ENCODE measurements at places on chromosomes 6 and 20. TPM values are rescaled to one million over a fixed set of nuclear protein-coding genes. Genes with fewer than 3 reads are reported as not detected.

The SMOC2 gene
- total RNA-seq, result 0.32 TPM

The HRH3 gene
- not detected for total RNA-seq

The NINL gene
- total RNA-seq, result 10.3 TPM

The TPD52L1 gene
- 9.7 TPM for total RNA-seq

The CDSN gene
- not detected for total RNA-seq

The PTP4A1 gene
- 43.6 TPM for total RNA-seq

The NHSL1 gene
- 4.7 TPM for total RNA-seq

DNA sequence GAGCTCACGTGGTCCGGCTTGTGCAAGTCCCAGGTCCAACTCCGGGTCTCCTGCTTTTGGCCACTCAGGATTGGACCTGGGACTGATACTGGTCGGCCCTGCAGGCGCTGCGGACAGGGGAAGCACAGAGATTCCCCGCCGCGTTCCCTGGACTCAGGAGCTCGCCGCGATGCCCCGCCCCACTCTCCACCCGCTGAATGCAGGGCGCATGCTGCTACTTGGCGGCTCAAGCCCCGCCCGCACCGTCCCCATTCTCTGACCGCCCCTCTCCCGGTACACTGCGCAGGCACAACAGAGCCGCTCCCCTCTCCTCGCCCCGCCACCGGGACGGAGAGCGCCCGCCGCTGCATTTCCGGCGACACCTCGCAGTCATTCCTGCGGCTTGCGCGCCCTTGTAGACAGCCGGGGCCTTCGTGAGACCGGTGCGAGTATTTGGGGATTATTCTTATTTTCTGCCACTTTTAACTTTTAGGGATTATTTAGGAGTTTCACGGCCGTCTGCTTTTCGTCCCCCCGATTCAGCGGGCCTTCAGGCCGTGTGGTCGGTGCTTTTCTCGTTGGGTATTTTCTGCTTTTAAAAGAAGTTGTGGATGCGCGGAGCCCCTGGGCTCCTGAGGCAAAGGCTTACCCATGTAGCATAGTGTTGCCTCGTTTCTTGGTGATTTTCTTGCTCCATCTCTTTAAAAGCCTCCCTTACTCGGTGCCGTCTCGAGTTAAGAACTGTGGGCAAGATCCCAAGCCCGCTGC lies at the start of gene TMEM14C:
Gene TMEM14C (plus strand): TSS at position 251 of the 747 bp plus-strand sequence. CDS start 1,544 bp downstream, outside the sequence.
- DNase-seq, result peak; percentile 99

DNA sequence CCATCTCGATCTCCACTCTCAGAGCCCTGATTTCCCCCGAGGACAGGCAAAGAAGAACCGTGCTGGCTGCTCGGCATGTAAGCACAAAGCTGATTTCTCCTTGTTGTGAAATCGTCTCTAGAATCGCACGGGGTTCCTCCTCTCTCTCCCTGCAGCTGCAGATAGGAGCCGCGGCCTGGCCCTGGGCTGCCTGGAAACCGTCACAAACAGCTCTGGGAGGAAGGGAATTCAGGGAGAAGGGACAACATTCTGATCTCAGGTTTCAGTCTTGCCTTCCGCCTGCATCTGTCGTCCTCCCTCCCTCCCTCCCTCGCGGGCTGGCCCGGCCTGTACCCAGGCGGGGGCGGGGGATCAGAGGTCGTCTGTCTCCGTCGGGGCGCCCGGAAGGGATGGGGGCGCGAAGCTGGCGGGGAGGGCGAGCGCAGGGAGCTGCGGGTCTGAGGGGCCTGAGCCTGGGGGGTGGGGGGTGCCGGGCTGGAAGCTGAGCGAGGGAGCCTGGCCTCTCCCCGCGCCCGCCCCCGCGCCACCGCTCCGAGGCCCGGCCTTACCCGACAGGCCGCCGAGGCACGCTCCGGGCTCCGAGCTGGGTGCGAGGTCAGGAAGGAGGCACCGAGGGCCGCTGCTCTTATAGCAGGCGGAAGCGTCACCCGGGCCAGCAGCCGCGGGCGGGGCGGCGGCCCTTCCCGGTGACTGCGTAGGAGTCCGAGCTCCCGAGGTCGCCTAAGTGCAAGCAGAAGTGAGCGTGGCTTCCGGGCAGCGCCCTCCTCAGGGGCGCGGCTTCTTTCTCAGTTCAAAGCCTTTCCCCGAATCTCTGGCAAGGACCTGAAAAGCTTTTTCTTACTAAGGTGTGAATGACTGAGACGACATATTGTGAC lies at the start of gene SERPINB1:
Gene SERPINB1 (minus strand): TSS at position 600 of the 875 bp plus-strand sequence. CDS start 1,277 bp downstream, outside the sequence.
- DNase-seq, result peak; percentile 98

DNA sequence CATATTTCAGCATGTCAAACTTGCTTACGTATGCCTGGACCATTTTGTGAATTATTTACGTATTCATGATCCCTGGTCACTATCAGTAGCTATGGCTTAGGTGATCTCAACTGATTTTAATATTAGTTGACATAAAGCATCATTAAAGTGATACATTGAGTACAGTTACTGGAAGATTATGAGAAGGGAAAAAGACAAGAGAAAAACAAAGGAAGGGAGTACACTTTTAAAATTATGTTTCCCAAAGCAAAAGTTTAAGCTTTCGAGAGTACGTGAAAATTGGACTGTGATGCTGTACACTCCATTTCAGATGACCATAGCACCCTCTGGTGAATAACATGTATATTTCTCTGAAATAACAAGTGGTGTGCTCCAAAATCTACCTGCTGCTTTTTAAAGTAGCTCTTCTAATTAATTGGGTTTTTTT lies 215.0 kb upstream of the HSF2 start:
- DNase-seq, result peak; percentile 61

DNA sequence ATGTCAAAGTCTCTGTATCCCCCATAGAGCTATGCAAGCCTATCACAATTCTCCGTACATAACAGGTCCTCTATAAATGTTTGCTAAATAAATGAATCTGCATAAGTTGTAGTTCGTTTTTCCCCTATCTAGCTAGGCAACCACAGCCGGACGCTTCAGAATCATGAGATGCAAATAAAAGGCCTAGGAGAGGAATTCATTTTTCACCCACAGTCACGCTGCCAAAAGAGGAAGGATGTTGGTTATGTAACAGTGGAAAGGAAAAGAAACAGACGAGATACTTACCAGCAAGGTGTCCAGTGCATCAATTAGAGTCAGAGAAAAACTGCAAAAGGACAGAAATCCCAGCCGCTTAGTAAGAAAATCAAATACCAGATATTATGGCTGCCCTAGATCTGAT lies 2.4 kb downstream of the EDEM2 start:
- DNase-seq, result no peak

- DNase-seq, result no peak
These were observed 139.6 kb upstream of the HCRTR2 start for GRCh38 chr6:55034752-55035151.

- DNase-seq, result peak; percentile 28
These were observed 464.2 kb downstream of the COL12A1 start for GRCh38 chr6:74741646-74742045.

All from fibroblast of villous mesenchyme (primary cell).